ENCODE measurements at places on chromosomes 5 and 9. TPM values are rescaled to one million over a fixed set of nuclear protein-coding genes. Genes with fewer than 3 reads are reported as not detected.

CDH12 gene
- total RNA-seq: not detected

MAMDC2 gene
- not detected for total RNA-seq

- no peak for DNase-seq
- H3K4me1 ChIP-seq: peaks cover 4% of the 10 kb centered on the region
- H3K27me3 ChIP-seq: peaks cover 26% of the 10 kb centered on the region
Measured at GRCh38 chr5:133564921-133565565, 47.3 kb downstream of the FSTL4 start.

- no peaks in the 10 kb centered on the region for H3K36me3 ChIP-seq
- H3K27ac ChIP-seq: no peak overlapping the region
- no peaks in the 10 kb centered on the region for H3K4me1 ChIP-seq
- DNase-seq: no peak
- H3K4me3 ChIP-seq: no peak overlapping the region
- no peaks in the 10 kb centered on the region for H3K27me3 ChIP-seq
Measured at GRCh38 chr5:68147659-68148058, 67.9 kb upstream of the PIK3R1 start.

DNA sequence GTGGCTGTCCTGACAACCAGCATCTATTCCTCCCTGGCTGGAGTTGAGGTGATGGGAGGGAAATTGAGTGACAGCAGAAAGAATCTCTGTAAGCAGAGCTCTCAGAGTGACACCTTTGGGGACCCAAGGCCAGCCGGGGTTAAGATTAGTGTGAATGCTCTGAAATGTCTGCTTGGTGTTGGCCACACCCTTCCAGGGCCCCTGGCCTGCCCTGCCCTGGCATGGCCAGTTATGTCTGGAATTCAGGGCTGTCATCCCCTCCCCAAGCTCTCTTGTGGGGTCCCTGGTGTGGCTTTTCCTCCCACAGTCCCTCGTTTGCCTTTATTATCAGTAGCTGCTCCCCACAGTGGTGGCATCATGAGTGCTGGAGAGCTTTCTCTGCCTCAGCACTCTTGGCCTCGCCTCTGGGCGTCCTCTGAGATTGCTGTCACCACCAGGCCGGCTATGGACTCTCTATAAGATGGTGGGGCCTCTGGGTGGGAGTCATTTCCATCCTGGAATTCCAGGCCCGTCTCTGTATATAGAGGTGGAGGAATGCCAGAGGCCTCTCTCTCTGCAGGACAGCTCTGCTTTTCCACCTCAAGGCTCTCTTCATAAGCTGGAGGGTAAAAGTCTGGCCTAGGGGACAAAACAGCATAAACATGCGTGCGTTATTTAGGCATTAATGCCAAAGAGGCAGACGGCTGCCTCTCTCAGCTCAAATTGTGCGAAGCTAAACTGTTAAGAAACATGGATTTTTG, 3.6 kb downstream of the TMEM252 start:
- H3K4me3 ChIP-seq: no peak overlapping the region
- H3K27me3 ChIP-seq: no peaks in the 10 kb centered on the region
- no peak for DNase-seq
- H3K36me3 ChIP-seq: no peaks in the 10 kb centered on the region
- H3K27ac ChIP-seq: no peak overlapping the region
- no peaks in the 10 kb centered on the region for H3K4me1 ChIP-seq
